Mucosa of gallbladder (tissue), 1 donor: ENCODE measurements at places on chromosomes 2 and 18.
A peak's percentile ranks its signal among the peaks of the same experiment; 100 is the strongest.

GRCh38 chr2:45890819-45891218 is 239.3 kb downstream of the PRKCE start:
- DNase-seq = no peak

- DNase-seq = no peak
These were observed 157.6 kb upstream of the NRP2 start for GRCh38 chr2:205524656-205525055.

DNA sequence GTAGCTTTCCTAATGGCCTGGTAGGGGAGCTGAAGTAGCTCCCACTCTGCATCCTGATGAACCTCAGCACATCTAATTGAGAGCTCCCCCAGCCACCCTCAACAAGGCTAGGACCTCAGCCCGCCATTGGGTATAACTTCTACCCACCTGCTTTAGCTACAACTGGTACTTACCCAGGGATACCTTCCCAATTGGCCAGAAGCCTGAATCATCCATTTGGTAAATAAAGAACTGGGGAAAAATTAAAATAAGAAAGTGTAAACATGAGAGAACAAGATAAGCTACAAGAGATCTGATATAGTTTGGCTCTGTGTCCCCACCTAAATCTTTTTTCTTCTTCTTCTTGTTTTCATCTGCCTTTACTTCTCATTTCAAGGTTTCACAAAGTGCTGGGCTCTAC is 372.0 kb downstream of the CMPK2 start:
- DNase-seq = no peak

DNA sequence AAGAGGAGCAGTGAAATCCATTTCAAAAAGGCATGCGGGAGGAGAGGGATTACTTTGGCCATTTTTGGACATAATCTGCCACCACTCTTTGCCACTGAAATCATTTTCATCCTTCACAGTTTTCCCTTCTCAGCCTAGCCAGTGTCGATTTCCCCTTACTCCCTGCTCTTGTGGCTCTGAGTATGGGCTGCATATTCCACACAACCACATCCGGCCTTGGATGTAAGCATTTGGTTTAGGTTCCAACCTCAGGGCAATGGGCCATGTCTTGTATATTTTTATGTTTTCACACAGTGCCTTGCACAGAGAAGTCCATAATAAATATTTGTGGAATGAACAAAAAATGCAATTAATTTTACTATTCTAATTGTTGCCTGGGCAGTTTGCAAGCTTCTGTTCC is 7.7 kb upstream of the SERPINE2 start:
- no peak for DNase-seq

DNA sequence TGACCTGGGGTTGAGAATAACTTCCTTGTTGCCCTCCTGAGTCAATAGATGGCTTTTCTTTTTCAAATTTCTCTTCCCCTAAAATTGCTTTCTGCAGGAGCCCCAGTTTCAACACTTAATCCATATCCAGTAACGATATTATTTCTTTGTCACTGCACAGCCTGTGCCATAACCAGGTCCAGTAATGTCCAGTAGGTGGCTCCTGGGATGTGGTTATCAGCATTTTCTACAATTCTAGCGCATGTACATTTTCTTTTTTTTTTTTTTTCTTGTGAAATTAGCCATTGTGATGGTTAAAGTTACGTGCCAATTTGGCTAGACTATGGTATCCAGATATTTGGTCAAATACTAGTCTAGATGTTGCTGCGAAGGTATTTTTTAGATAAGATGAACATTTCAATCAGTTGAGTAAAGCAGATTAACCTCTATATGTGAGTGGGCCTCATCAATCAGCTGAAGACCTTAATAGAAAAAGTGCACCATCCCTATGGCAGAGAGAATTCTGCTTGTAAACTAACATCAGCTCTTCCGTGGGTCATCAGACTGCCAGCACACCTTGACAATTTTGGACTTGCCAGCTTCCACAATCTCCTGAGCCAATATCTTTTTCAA is 72.9 kb upstream of the SCG2 start:
- peak; percentile 27 for DNase-seq

DNA sequence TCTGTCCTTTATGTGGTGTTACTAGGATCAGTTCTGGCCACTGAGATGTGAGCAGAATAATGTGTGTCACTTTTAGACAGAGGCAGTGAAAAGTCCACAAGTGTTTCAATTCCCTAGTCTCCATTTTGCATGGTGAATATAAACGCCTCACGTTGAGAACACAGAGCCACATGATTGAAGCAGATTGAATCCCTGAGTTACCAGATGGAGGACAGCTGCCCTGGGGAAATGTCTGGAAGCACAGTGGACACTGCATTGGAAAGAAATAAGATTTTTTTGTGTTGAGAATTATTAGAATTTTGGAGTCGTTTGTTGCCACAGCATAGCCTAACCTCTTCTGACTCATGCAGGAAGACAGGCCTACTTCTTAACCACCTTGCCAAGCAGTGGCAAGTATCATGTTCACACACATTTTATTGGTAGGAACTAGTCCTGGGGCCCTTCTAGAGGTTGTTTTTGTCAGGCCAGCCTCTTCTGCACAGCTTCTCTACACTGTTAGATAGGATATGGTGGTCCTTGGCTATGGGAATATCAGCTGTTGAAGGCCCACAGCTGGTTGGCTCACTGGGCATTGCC is 188.6 kb downstream of the TMEM182 start:
- DNase-seq = no peak

- no peak for DNase-seq
These were observed 327.6 kb downstream of the IRS1 start for GRCh38 chr2:226471987-226472470.

GRCh38 chr18:46340716-46341115 is 236.5 kb downstream of the HAUS1 start:
- no peak for DNase-seq

- DNase-seq = no peak
These were observed 176.6 kb downstream of the GFPT1 start for GRCh38 chr2:69210385-69210784.

GRCh38 chr2:9753665-9754531 is 89.4 kb upstream of the TAF1B start:
- no peak for DNase-seq

GRCh38 chr18:9008709-9009635 is 93.5 kb upstream of the NDUFV2 start:
- DNase-seq = no peak
